Activated naive CD8-positive, alpha-beta T cell treated with anti-CD3 and anti-CD28 coated beads, Interleukin-2, amount 10 ng/mL, durations not matched to agents 7 days and 5 days (primary cell): ENCODE measurements at places on chromosomes 2 and 18.

- DNase-seq = no peak
Measured at GRCh38 chr2:102359527-102359926, 3.9 kb downstream of the IL18R1 start.

- no peak for DNase-seq
Measured at GRCh38 chr2:179298666-179299065, 34.0 kb upstream of the SESTD1 start.

DNA sequence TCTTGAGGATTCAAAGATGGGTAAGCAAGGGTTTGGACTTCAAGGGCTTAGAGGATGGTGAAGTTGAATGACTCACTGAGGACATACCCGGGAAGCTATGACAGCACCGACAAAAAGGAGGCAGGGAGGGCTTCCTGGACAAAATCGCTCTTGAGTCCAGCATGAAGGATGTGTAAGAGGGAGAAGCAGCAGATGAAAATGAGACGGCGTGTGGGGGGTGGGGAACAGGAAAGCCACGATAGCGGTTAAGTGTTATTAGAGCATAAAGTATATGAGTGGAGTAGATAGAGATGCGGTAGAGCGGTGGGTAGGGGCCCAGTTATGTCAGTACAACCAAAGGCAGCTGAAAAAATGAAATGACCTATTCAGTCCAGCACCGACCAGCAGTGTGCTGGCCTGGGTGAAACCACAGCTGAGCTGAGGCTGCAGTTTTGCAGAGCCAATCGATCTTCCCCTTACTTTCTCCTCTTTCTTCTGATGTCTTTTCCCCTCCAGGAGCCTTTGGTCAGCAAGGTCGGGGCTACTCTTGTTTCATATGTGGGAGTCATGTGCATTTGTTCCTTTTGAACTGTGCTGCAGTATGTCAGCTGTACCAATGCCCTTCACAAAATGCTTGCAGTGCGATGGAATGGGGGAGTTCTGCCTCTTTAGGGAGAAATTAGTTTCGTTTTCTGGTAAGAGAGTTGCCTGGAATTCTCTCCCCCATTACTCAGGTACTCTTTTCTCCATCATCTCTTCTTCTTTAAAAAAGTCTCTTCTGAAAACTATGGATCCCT is 2.0 kb upstream of the THUMPD2 start:
- DNase-seq = no peak

DNA sequence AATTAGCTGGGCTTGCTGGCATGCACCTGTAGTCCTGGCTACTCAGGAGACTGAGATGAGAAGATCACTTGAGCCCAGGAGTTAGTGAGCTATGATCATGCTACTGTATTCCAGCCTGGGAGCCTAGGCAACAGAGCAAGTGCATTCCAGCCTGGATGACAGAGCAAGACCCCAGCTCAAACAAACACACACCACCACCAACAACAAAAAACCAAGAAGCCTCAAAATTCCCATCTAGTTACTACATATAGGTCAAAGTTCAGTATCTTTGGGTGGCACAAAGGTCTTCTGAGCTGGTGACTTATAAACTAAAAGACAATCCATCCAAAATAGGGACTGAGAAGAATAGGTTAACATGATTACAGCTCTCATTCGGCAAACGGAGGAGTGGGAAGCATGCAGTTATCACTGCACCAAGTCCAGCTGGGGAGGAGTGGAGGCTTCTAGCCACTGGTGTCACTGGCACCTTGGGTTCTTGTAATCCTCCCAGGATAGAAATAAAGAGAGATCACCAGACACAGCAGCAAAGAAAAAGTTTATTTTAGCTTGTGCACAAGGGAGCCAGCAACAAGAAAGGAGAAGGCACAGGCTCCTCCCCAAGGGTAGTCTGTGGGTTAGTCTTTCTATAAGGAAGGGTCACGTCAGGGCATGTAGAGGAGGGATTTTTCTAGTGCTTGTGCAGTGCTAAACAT is 57.4 kb downstream of the SH2D6 start:
- no peak for DNase-seq

DNA sequence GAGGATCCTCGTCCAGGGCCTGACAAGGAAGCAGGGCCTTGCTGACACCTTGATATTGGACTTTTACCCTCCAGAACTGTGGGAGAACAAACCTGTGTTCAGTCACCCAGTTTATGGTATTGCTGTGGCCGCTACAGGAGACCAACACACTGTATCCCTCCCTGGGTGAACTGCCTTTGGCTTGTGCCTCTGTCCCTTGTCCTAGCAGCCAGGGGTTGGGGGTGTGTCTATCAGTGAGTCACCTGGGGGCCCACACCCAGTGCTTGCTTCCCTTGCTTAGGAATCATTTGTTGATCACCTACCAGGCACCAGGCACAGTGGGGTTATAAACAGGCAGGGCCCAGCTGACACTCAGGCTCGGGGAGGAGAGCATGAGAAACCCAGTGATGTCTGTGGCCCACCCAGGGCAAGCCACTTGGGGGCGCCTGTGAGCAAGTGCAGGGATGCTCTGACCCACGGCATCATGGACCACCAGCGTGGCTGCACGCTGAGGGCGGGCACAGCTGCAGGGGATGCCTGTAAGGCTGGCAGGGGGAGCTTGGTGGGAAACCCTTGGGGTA is 17.1 kb downstream of the TMEM185B start:
- peak; percentile 75 for DNase-seq

DNA sequence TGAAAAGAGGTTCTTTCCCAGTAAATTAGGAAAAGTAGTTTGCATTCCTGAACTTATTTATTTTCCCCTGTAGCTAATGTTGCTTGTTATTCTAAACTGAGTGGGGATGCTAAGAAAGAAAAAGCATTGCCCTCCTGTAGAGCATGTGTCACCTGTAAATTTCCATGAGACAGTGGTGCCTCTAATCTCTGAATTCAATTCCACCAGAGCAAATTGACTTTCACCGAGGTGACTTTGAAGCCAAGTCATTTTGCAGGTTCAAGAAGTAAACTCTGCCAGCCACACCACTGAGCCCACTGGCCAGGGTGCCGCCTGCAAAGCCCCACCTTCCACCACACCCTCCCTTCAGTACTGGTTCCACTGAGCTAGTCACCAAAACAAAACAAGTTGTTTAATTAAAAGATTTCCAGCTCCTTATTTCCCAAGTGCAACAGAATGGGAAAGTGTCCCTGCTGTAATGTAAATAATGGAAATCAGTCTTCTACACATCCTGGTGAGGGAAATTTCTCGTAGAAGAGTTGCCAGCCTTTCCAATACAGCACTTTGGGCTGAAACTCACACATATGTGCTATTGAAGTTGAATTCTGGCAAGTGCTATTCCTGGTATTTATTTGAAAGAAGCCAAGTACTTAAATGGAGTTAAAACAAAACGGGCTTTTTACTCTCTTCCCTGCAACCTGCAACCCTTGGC is 254.8 kb downstream of the RNF152 start:
- DNase-seq = no peak

DNA sequence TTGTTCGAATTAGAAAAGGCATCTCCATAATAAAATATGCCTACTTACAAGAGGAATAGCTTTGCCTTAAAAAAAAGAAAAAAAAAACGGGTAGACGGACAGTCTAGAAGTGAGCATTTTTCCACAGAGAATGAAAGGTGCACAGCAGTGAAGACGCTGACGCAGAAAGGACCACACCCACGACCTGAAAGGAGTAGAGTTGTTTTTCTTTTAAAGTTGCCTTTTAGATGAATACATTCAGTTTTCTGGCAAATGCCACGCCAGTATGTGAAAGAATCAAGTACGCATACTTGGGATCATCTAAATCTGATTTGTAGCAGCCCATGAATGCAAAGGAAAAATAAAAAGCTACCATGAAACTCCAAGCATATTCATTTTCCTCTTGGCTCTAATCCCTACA is 809.2 kb upstream of the SOX11 start:
- no peak for DNase-seq

GRCh38 chr2:199556527-199557285 is 99.0 kb upstream of the SATB2 start:
- DNase-seq = no peak

GRCh38 chr2:23354554-23354953 is 30.4 kb upstream of the KLHL29 start:
- no peak for DNase-seq

- no peak for DNase-seq
Measured at GRCh38 chr18:50973367-50974126, 5.7 kb downstream of the ELAC1 start.

DNA sequence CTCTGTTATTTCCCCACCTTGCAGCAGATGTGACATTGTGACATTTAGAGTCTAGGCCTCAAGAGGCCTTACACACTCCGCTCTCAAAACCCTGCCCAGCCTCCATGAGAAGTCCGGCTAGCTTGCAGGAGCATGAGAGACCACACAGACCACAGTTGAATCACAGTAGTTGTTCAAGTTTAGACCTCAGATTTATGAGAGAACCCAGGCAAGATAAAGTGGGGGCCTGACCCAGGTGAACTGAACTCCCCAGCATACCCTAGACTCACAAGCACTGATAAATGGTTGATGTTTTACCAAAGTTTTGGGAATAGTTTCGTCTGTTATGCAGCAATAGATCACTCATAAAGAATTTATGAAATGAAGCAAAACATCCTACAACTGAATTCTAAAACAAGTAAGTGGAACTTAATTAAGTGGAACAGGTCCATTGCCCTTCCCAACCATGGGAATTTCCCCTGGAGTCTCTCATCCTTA is 4.7 kb upstream of the STAT1 start:
- no peak for DNase-seq

DNA sequence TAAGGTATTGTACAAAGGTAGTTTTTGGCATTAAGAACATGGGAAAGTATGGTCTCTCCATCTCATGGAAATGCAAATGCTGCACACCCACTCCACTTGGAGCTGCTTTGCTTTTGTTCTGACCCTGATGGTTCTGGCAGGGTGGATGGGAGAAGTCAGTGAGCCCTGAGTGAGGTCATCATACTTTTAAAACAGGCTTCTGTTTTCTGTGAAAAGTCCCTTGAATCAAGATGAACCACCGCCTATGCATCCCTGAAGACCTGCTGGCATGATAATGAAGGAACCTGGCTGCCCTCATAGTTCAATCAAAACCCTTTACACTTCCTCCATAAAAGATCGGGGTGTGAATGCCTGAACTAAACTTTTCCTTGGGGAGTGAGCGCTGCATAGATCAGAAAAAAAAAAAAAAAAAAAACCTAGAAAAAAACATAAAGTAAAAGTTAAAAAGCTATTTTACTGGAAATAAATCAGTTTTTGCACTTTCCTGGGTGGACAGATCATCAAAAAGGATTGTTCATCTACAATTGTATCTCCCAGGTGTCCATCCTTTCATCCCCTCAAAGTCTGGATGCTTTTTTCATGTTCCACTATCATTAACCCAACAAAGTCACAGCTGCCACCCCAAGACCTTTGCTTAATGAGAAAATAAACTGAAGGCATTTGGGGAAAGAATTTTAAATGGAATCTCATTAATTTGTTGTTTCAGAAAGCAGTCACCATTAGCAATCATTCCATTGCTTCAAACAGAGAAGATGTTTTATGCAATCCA is 728.1 kb upstream of the DDX18 start:
- no peak for DNase-seq

GRCh38 chr2:234406085-234406484 is 90.8 kb downstream of the ARL4C start:
- no peak for DNase-seq

DNA sequence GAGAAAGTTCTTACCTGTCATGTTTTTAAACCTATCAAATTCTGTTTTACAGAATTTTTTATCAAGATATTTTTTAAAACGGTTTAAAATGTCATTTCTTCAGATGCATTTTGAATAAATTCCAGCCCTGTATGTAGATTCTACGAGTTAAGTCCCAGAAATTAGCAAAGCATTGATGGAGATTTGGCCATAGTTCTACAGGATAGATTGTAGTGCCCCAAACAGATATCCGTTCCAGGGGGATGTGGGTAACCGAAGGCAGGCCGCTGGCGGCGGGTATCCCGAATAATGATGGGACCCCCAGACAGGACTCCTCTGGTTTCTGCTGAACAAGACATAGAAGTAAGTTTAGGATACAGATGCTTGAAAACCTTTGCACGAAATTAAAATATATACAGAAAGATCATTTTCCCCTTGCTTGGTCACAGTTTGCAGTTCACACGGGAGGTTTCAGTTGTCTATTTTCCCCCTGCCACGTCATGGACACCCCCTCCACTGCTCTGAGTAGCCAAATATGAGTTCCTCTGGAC is 755 bp downstream of the NOL4 start:
- no peak for DNase-seq

- no peak for DNase-seq
Measured at GRCh38 chr18:48035556-48035860, 105.0 kb upstream of the SMAD2 start.

DNA sequence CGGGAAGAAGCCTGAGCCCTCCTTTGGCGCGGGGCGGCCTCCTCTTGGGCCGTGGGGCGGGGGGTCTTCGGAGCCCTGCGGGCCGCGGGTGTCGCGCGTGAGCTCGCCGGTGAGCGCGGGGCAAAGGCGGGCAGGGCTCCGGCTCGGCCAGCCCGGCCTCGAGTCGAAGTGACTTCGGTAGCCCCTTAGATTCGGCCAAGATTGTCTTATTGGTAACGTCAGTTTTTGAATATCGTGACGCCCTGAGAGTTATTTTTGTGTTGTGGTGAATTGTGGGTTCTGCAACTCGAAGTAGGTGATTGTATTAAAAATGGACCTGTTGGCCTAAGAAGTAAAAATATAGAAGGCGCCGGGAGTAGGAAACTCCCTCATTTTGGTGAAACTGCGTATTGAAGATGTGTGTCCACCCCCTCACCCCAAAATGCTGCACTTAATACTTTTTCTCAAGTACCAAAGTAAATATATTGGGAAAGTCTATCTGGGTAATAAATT is 669 bp downstream of the MARCHF7 start:
- no peak for DNase-seq

- no peak for DNase-seq
Measured at GRCh38 chr2:18833941-18834340, 244.6 kb upstream of the NT5C1B start.

DNA sequence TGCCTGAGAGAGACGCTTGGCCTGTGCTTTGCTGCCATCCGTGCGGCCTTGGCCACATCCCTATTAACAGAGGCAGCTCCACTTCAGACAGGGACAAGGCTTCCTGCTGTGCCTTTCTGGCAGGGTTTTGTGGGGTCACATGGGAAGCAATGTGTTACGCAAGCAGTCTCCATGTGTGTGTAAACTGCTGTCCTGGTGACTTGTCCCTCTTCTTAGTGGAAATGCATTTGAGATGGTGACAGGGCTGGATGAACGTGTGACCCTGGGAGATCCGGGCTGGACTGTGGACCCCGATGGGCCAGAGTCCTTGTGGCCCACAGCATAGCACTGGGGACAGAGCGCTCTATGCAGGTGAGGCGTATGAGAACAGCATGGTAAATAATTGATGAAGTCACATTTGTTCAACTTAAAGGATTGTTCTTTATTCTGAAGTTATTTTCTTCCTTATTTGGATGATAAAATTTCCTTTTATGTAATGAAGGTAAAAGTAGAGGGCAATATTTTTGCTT is 23.2 kb downstream of the ASB1 start:
- DNase-seq = no peak

GRCh38 chr2:66566726-66567399 is 131.9 kb downstream of the MEIS1 start:
- no peak for DNase-seq

- no peak for DNase-seq
Measured at GRCh38 chr2:28521663-28522062, 25.8 kb downstream of the PLB1 start.

- no peak for DNase-seq
Measured at GRCh38 chr2:109710505-109711229, 83.4 kb upstream of the RGPD5 start.
